ENCODE measurements at places on chromosomes 13 and 19.

GRCh38 chr13:110981379-110981778 lies 66.5 kb upstream of the ANKRD10 start:
- DNase-seq = no peak

GRCh38 chr19:54282686-54283470 lies 2.0 kb upstream of the LILRB2 start:
- DNase-seq = no peak

- DNase-seq = no peak
These were observed 23.5 kb downstream of the SHANK1 start for GRCh38 chr19:50696094-50696483.

GRCh38 chr19:6452223-6452614 lies 7.4 kb downstream of the SLC25A23 start:
- DNase-seq = no peak

- no peak for DNase-seq
These were observed 62.4 kb upstream of the XPO4 start for GRCh38 chr13:20964904-20965303.

All from fibroblast of skin of left biceps (primary cell).